ENCODE measurements at places on chromosomes 11 and 22.

- DNase-seq = no peak
These were observed 37.5 kb downstream of the FAM227A start for GRCh38 chr22:38618682-38619081.

DNA sequence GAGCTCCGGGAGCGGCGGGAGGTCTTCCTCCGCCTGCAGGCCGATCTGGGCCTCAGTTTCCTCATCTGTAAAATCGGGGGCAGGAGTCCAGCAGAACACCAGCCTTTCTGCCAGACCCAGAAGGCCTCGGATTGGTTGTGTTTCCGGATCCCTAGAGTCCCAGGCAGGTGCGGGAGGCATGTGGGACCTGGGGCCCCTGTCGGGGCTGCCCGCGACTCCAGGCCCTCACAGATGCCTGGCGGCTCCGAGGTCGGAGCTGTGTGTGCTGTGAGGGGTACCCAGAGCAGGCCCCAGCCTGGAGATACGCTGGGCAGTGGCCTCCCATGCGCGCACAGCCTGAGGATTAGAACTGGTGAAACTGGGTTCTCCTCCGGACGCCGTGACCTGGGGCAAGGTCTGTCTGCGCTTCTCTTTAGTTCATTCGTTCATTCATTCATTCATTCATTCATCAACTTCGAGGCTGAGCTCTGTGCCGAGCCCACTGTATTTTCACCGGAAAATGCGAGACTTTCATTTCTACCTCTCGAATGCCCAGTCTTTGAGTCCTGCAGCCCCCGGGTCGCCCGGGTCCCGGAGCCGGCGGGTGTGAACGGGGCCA lies 24.6 kb downstream of the FLRT1 start:
- no peak for DNase-seq

- no peak for DNase-seq
These were observed 4.0 kb downstream of the SCYL1 start for GRCh38 chr11:65528819-65529350.

GRCh38 chr11:119445850-119446249 lies 22.9 kb upstream of the THY1 start:
- no peak for DNase-seq

DNA sequence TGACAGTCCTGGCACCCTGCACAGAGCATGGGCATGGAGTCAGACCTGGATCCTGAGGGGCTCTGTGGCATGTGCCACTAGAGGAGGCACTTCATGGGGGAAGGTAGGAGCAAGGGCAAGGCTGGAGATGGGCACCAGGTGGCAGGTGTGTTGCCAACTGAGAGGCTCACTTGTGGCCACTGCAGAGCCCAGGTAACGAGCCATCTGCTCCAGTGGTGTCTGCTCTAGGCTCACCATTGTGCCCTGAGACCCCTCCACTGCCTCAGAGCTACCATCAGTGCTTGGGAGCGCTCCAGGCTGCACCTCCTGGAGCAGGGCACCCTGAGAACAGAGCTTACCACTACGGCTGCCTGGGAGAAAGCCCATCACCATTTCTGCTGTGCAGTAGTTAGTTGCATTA lies 1.3 kb upstream of the ZDHHC8 start:
- DNase-seq = no peak
